ENCODE measurements at places on chromosomes 3 and 15.

- no peak for DNase-seq
These were observed 493.9 kb downstream of the NLGN1 start for GRCh38 chr3:173891272-173892100.

DNA sequence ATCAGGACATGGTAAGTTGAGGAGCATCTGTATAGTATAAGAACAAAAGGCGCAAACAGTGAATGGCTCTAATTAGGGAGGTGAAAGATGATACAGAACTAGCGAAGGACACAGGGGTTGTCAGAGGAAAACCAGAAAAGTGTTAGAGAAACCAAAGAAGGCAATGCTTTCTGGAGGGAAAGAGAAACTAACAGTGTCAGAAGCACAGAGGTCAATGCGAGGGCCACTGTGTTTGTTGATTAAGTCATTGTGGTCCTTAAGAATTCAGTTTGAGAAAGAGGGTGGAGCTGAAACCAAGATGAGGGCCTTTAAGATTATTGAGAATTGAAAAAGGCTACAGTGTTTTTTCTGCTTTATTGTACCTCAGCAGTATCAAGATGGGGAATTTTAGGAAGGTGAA is 28.8 kb downstream of the ATG7 start:
- no peak for DNase-seq

DNA sequence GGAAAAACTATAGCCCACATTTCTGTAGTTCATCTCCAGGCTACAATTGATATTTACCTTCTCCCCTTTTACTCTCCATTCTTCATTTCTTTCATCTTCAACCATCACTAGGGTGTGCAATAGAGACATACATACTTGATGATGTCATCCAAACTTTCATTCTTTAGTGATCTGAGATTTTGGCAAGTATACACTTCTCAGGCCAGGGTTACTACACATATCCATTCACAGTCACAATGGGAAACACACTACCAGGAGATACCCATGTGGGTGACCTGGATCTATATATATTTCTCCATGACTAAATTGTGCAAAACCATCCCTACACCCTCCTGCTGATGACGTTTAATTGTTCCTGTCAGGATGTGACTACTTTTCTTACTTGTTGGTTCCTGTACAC is 769.5 kb upstream of the DPPA4 start:
- no peak for DNase-seq

- peak; percentile 59 for DNase-seq
These were observed 228.1 kb upstream of the FEZF2 start for GRCh38 chr3:62601238-62602070.

GRCh38 chr15:52394118-52394517 is 98.5 kb upstream of the MYO5C start:
- no peak for DNase-seq

GRCh38 chr3:167714871-167715270 is 19.8 kb downstream of the PDCD10 start:
- no peak for DNase-seq

DNA sequence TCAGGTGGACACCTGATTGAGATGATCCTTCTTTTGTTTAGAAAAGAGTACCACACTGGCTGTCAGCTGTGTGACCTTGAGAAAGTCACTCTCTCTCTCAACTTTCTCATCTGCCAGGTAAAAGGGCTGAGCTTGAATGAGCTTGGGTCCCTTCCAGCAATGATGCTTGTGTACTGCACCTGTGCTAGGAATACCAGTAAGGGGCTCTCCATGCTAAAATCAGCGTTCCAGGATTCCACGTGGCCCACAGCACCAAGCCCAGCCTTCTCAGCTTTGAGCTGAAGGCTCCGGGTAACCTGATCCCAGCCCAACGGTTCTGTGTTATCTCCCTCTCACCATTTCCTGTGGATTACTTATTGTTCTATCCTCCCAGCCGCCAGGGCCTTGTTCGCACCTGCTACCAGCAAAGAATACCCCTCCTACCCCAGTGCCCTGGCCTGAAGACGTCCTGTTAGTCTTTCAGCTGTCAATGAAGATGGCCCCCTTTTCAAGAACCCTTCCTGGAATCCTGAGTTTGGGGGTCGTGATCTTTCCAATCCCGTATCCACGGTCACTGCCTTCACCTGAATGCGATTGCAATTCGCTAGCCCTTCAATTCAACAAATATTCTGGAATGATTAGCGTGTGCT is 54.2 kb upstream of the CGNL1 start:
- no peak for DNase-seq

- DNase-seq: no peak
These were observed 38.3 kb upstream of the INO80 start for GRCh38 chr15:41154412-41154811.

- no peak for DNase-seq
These were observed 44.9 kb downstream of the CPN2 start for GRCh38 chr3:194306109-194306686.

DNA sequence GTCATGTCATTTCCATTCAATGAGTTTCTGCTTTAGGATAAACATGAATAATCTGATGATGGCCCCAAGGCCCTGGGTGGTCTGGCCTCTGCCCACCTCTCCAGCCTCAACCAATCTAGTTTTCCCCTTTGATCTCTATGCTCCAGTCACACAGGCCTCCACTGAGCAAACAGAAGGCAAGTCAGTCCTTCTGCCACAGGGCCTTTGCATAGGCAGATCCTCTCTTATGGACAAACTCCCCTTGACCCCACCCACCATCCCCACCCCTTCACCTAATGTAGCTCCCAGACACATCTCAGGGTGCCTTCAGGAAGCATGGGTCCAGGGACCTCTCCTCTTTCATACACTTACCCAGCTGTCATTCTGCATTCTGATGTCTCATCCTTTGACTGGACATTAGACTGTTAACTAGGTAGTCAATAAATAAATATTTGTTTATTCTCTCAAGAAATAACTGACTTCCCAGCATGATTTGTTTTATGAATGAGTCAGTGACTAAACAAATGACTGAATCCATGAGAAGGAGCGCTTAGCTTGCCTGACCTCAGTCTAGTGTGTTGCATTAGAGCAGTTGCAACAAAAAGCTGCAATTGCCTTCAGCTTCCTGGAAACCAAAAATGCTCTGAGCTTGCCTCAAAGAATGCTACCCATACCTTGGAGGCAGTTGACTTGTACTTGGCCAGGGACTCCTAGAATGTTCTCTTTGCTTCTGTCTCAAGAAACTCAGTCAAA is 386.6 kb upstream of the WNT5A start:
- DNase-seq: no peak

DNA sequence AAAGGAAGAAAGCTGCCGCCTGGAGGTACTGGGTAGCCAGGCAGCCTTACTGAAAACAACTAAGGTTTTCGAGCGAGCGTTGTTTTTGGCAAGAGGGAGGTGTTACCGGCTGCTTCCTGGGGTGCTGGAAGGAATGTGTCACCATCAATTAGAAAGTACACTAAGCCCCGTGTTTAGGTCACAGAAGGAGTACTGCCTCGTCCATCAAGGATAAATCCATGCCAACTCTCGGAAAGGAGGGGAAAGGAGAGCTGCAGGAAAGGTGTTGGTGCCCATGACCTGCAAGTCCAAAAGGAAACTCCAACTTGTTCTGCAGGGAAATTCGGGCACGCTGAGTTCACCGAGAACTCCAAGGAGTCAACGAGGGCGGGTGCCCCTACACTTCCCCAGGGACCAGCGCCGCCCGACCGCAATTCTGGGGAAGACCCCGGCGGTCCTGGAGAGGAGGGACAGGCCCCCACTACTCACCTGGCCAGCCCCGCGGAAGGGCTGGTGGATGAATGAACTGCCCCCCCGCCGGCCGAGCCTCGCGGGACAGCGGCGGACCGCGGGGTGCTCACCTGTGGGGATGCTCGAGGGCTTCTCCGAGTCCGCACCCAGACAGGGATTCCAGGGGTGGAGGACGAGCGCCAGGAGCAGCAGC is 542 bp downstream of the PLOD2 start:
- DNase-seq: peak; percentile 74

- no peak for DNase-seq
These were observed 10.0 kb downstream of the IQSEC1 start for GRCh38 chr3:13063225-13063624.

GRCh38 chr3:72655131-72655551 is 193.1 kb downstream of the SHQ1 start:
- DNase-seq: peak; percentile 49

GRCh38 chr3:133983126-133983525 is 46.6 kb downstream of the SLCO2A1 start:
- no peak for DNase-seq

DNA sequence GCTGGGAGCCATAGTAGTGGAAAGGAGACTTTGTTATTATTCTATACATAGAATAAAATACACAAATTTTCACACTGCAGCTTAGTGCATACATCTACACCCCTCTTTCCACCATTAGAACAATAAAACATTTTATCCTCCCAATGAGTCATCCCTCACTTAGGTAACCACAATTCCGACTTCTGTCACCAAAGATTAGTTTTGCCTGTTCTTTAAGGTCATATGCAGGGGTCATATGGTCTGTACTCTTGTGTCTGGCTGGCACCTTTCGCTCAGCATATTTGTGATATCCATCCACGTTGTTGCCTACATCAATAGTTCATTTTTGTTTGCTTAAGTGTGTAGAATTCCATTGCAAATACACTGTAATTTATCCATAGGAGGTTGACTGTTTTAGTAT is 399.4 kb downstream of the SHQ1 start:
- no peak for DNase-seq

- no peak for DNase-seq
These were observed 23.0 kb upstream of the TOP2B start for GRCh38 chr3:25687742-25688141.

DNA sequence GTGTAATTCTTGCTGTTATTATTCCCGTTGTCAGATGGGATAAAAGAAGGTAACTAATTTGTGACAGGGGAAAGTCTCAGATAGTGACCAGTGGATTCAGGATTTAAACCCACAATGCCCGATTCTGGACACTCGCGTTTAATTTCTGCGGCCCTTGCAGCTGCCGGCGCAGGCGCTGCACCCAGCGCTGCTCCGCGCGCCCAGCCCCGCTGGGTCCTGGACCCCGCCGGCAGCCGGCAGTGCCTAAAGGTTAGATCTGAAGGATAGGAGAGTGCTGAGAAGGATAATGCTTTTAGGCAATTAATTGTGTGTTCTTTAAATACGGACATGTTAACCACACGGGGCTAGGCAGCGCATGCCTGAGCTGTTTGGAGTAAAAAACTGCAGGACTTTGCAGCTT is 3.6 kb upstream of the MKRN3 start:
- DNase-seq: no peak

GRCh38 chr3:160135851-160136250 is 89.4 kb upstream of the C3orf80 start:
- DNase-seq: no peak

- DNase-seq: no peak
These were observed 88.1 kb downstream of the MBNL1 start for GRCh38 chr3:152356870-152357276.

DNA sequence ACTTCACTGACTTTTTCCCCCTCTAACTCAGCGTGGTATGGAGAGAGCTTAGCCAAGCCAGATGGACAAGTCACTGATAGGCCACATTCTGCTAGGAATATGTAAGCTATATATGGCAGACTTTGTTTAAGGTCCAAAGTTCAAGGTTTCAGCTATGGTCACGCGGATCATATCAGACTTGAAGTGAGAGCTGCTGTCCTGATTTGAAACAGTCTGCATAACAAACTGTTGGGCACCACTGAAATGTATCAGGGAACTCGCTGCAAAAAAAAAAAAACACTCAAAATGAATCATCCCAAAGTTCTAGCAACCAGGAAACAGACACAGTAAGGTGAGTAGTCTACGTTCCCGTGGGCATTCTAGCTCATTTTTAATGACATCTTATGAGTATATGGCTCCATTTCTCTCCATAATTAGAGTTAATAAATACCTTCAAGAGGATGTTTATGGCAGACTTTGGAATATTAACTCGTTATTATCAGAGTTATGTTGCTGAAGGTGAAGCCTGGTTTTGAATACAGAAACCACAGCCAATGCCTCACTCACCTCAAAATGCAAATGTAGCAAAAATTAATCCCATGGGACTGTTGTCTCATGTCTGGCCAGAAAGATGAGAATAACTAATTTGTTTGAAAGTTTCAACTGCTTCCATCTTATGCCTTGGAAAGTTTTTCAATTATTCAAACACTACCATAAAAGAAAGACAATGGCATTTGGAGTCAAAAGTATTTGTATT is 12.3 kb downstream of the DPH3 start:
- no peak for DNase-seq

- no peak for DNase-seq
These were observed 2.2 kb downstream of the EFHB start for GRCh38 chr3:19931767-19932188.

- DNase-seq: no peak
These were observed 65.3 kb downstream of the SH3GL3 start for GRCh38 chr15:83512459-83512858.

DNA sequence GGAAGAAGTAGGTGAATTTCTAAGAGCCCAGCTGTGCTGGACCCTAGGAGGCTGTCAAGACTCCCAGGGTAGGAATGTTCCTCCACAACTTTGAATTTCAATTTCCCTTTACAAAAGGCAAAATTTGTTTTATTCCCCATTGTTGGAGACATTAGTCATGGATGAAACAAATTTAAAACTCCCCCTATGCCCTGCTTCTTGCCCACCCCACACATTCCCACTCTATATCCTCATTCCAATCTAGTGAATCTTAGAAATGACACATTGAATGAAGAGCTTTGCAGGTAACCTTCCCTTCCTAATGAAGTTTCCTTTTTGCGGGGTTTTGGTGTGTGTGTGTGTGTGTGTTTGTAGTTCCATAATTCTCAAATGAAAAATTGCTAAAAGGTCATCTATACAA is 72.6 kb downstream of the CCNL1 start:
- no peak for DNase-seq

- DNase-seq: no peak
These were observed 17.7 kb downstream of the FOXB1 start for GRCh38 chr15:60021589-60022378.

- DNase-seq: no peak
These were observed 168.8 kb upstream of the TOPAZ1 start for GRCh38 chr3:44072601-44073540.

GRCh38 chr3:119883461-119884160 is 101.7 kb downstream of the NR1I2 start:
- no peak for DNase-seq

DNA sequence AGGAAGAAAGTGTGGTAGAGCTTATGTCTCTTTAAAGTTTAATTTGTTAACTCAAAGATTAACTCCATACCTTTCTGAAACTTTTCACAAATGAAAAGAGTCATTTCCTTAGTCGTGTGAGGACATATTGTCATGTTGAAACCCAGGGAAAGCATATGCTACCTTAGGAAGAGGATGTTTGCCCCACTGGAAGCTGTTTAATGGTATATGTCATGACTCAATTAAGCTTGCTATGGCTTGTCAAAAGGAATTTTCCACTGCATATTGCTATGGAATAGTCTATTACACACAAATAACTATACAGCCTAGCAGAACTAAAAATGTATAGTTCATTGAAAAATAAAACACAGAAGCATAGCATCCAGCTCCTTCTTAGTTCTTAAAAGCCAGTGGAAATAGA is 69.9 kb downstream of the NSUN3 start:
- DNase-seq: no peak

GRCh38 chr3:25573386-25574171 is 91.1 kb downstream of the TOP2B start:
- peak; percentile 62 for DNase-seq

GRCh38 chr15:39770748-39771689 is 11.6 kb downstream of the FSIP1 start:
- peak; percentile 88 for DNase-seq
